ENCODE measurements at places on chromosomes 6 and 20. TPM values are rescaled to one million over a fixed set of nuclear protein-coding genes. Genes with fewer than 3 reads are reported as not detected.

CST4 gene
- total RNA-seq: not detected

TREM2 gene
- not detected for total RNA-seq

RPP40 gene
- total RNA-seq: 5.9 TPM

PDE7B gene
- 2.4 TPM for total RNA-seq

PACSIN1 gene
- 1.6 TPM for total RNA-seq

HAO1 gene
- total RNA-seq: not detected

OTOR gene
- not detected for total RNA-seq

MEP1A gene
- not detected for total RNA-seq

SLC35D3 gene
- under 0.01 TPM for total RNA-seq

BHLHE23 gene
- 1.3 TPM for total RNA-seq

TRPC4AP gene
- total RNA-seq: 43.1 TPM
